ENCODE measurements at places on chromosomes 6 and 20. TPM values are rescaled to one million over a fixed set of nuclear protein-coding genes. Genes with fewer than 3 reads are reported as not detected.

GRCh38 chr20:49343246-49343645 lies 65.4 kb upstream of the ZNFX1 start:
- no peak for DNase-seq

Gene DDO
- total RNA-seq: not detected

DNA sequence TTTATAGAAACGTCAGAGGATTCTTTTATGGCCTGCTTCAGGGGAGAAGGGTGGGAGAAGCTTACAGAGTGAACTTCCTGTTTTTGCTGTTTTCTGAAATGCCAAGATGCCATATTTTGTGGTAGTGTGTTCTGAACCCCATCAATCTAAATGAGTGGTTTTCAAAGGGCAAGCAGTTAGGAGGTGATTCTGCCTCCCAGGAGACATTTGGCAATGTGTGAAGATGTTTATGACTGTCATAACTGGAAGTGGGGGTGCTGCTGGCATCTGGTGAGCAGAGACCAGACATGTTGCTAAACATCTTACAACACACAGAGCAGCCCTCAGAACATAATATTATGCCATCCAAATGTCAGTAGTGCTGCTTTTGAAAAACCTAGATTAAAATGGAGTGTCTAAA lies 6.0 kb upstream of the PRL start:
- no peak for DNase-seq

- no peak for DNase-seq
Observed at GRCh38 chr6:107862383-107862782, 38.3 kb upstream of the SCML4 start.

Gene BRD2
- 200 TPM for total RNA-seq

Gene KCNQ2
- 0.25 TPM for total RNA-seq

- no peak for DNase-seq
Observed at GRCh38 chr6:139306291-139306981, 14.6 kb upstream of the TXLNB start.

DNA sequence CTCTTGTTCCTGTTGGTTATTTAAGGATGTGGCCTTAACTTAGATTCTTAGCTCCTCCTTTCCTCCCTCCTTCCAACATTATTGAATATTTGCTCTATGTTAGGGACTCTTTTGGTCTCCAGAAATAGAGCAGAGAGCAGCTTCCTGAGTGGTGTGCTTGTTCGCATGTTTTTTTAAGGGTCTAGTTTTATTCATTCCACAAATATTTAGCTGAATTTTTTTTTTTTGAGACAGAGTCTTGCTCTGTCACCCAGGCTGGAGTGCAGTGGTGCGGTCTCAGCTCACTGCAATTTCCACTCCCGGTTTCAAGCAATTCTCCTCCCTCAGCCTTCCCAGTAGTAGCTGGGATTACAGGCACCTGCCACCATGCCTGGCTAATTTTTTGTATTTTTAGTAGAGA lies 169.2 kb downstream of the ZFAND3 start:
- DNase-seq: no peak

Gene GSTA5
- not detected for total RNA-seq

- no peak for DNase-seq
Observed at GRCh38 chr6:105493736-105494135, 90.9 kb upstream of the PREP start.

Gene CYP21A2
- total RNA-seq: not detected

Gene LGSN
- 10.8 TPM for total RNA-seq
